Activated T-helper 9 cell treated with anti-CD3 and anti-CD28 coated beads, Interleukin-2, amount 50 U/mL, for 16 hours (primary cell): ENCODE measurements at places on chromosomes 7 and 10.

DNA sequence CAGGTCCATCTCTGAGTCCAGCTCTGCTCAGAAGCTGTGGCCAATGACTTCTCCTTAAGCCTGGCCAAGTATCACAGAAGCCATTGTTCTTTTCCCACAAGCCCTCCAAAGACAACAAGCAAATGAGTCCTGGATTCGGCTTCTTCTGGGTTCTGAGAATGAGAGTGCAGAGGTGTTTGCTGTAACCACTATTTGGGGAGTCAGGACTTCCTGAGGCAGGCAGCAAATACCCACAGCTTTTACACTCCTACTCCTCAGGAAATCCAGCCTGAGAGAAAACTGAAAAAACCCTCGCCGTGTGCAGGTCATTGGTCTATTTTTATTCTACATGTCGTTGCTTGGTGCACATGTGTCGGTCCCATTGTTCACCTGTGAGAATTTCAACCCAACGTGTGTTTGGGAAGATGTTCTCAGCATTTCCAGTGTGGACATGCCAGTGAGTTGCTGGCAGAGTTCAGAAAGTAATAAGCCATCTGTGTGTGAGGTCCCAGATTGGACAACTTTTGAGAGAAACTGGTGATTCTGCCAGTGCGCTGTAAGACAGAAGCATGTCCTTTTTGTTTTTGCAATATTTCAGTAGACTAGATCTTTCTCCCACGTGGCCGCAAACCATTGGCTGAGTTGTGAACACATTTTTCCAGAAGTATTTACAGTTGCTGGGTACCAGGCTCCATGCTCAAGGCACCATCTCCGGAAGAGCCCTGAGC lies 121.6 kb upstream of the LYZL2 start:
- DNase-seq, result no peak

GRCh38 chr10:1735562-1735961 lies 1.8 kb downstream of the ADARB2 start:
- DNase-seq, result no peak

- no peak for DNase-seq
Measured at GRCh38 chr7:12066004-12066403, 145.1 kb upstream of the TMEM106B start.

DNA sequence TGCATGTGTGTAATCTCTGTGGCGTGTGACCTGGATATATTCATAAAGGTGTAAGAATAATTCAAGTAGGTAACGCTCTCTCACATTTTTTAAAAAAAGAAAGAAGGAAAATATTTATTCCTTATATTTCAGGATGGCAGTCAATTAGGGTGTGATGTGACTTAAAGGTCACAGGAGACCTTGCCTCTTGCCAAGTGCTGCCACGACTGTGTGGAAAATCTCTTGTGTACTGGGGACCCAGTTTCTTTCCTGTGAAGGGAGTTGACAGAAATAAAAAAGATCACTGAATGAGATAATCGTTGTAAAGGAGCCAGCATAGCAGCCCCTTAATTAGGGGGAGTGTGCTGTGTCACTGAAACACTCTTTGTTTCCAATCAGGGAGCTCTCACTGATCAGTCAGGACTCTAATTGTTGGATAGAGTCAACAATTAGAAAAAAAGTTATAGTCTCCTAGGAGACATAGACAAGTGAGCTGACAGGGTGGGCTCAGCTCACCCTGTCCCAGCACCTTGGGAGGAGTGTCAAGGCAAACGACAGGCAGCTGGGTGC lies 31.1 kb downstream of the PTPRE start:
- no peak for DNase-seq

- no peak for DNase-seq
Measured at GRCh38 chr10:92470026-92470425, 103.9 kb downstream of the IDE start.

GRCh38 chr7:75961218-75961617 lies 33.2 kb downstream of the TMEM120A start:
- DNase-seq, result no peak
